Endothelial cell of umbilical vein (primary cell): ENCODE measurements at places on chromosomes 6 and 20. TPM values are rescaled to one million over a fixed set of nuclear protein-coding genes. Genes with fewer than 3 reads are reported as not detected.
A peak's percentile ranks its signal among the peaks of the same experiment; 100 is the strongest.

The GNAS-AS1 gene
- total RNA-seq = 0.58 and 0.74 TPM in 2 replicates

GRCh38 chr6:21914121-21914973 lies 320.8 kb downstream of the SOX4 start:
- H3K27me3 ChIP-seq = no peaks in the 10 kb centered on the region
- H3K4me1 ChIP-seq = peaks cover 13% of the 10 kb centered on the region
- peak overlapping the region; percentile 43 for H3K4me3 ChIP-seq
- peak; percentile 84 for DNase-seq
- peak overlapping the region; percentile 34 for H3K27ac ChIP-seq

- no peaks in the 10 kb centered on the region for H3K27me3 ChIP-seq
- no peak for DNase-seq
- H3K4me3 ChIP-seq = no peak overlapping the region
- H3K36me3 ChIP-seq = no peaks in the 10 kb centered on the region
- H3K27ac ChIP-seq = no peak overlapping the region
These were observed 694.3 kb upstream of the FLRT3 start for GRCh38 chr20:15031546-15032351.

DNA sequence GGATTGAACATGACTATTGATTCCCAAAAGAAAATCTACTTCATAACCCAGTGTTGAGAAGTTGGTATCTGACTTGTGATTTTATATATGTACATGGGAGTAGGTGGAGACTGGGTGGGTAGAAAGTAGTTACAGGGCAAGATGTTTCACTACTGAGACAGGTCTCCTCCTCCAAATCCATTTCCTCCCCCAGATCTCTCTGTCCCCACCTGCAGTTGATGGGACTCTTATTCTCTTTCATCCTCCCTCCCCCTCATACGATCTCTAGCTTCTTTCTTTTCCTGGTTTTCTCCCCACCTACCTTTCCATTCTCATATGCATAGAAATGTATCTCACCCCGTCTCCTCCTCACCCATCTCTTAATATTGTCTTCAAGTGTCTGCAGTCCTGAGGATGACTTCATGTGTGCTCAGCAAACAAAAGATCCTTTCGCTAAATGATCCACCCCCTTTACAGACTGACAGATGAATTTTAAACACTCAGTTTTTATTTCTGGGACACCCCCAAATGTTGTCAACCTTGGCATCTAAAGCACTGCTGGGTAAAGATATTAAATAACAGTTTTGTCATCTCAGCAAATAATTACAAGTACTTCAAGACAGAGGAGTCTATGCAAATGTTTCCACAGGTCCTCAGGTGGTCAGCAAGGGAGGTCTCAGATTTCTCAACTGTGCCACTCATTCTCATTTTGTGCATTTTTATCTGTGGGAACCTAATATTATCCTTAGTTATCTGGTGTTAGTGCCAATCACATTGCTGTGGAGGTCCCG lies 18.7 kb upstream of the HECA start:
- no peak overlapping the region for H3K4me3 ChIP-seq
- no peak for DNase-seq
- no peaks in the 10 kb centered on the region for H3K4me1 ChIP-seq
- peaks cover 17% of the 10 kb centered on the region for H3K27me3 ChIP-seq
- H3K36me3 ChIP-seq = no peaks in the 10 kb centered on the region

- H3K4me1 ChIP-seq = no peaks in the 10 kb centered on the region
- DNase-seq = no peak
- H3K27me3 ChIP-seq = no peaks in the 10 kb centered on the region
- no peaks in the 10 kb centered on the region for H3K36me3 ChIP-seq
- H3K27ac ChIP-seq = no peak overlapping the region
These were observed 19.5 kb downstream of the BTBD3 start for GRCh38 chr20:11937230-11937629.

DNA sequence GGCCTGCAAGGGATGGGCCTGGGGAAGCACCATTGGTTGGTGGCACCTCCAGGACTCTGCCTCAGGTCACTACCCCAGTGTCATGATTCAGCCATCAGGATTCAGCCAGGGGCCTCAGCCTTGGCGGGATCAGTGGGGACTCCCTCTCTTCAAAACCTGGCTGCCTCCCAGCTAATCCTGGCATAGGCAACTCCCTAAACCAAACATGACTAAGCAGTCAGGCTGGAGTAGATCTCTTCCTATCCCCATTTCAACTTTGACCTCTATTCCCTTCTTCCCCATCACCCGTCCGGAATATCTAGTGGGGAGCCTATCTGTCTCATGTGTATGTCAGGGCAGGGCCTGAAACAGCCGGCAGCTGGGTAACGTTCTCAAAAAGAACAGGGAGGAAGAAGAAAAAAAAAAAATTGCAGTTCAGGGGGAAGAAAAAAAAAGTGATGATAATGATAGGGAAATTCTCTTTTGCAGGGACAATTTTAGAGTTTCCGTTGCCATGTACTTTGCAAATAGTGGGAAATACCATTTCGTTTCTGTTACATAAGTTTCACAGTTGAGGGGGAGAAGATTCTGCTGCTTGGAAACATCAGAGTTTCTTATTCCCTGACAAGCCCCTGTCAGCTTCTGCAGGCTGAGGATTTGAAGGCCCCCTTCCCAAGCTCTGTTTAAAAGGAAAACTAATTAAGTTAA lies 4.1 kb upstream of the PREX1 start:
- no peak overlapping the region for H3K4me3 ChIP-seq
- H3K27ac ChIP-seq = no peak overlapping the region
- no peaks in the 10 kb centered on the region for H3K36me3 ChIP-seq

GRCh38 chr6:15249371-15250019 lies 3.6 kb downstream of the JARID2 start:
- peaks cover 19% of the 10 kb centered on the region for H3K4me1 ChIP-seq
- no peaks in the 10 kb centered on the region for H3K36me3 ChIP-seq
- H3K27ac ChIP-seq = no peak overlapping the region
- H3K27me3 ChIP-seq = no peaks in the 10 kb centered on the region

- no peaks in the 10 kb centered on the region for H3K27me3 ChIP-seq
- H3K36me3 ChIP-seq = no peaks in the 10 kb centered on the region
- no peak overlapping the region for H3K4me3 ChIP-seq
- no peak for DNase-seq
- H3K27ac ChIP-seq = no peak overlapping the region
These were observed 951.3 kb downstream of the GRIK2 start for GRCh38 chr6:102344769-102345168.
